NCI-H1436 (cell line): ENCODE measurements at places on chromosomes 3 and 15.

DNA sequence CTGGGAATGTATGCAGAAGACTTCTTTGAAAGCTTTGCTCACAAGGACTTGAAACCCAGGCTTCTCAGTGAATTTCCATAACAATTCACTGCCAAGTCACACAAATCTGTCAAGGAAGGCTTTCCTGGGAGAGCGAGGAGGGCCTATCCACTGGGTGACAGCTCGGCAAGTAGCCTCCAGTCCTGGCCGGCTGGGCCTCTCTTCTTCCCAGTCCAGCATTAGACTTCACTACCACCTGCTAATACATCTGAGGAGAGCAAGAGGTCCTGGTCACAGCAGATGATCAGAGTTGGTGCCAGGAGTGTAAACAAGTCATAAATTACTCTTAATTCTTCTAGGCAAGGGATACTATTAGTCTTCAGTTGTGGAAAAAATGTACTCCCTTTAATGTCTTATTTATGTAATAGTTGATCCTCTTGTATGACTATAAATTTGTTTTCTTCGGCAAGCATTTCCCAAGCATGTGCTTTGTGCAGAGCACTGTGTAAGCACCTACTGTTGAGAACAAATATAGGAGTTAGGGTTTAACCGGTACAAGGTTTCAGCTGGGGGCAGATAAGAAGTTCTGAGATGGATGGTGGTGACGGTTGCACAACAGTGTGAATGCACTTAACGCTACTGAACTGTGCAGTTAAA, 162.9 kb downstream of the VGLL4 start:
- no peak for DNase-seq

- no peak for DNase-seq
Measured at GRCh38 chr15:49024840-49025239, 21.4 kb downstream of the SECISBP2L start.

DNA sequence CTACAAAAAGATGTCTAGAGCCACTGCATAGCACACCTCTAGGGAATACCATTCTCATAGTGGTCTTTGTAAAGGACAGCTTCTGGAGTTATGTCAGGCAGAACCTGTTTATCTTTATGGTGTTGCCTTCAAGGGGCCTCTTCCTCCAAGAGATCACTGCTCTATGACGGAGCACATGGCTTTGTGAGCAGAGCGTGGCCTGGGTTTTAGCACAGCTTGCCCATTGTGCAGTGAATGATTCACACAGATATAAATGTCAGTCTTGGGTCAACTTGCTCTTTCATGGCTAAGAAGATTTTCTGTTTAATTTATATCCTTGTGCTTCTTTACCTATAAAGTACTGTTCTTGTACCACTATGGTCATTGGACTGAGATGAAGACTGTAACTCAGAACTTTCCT, 41.5 kb upstream of the RBMS3 start:
- no peak for DNase-seq

DNA sequence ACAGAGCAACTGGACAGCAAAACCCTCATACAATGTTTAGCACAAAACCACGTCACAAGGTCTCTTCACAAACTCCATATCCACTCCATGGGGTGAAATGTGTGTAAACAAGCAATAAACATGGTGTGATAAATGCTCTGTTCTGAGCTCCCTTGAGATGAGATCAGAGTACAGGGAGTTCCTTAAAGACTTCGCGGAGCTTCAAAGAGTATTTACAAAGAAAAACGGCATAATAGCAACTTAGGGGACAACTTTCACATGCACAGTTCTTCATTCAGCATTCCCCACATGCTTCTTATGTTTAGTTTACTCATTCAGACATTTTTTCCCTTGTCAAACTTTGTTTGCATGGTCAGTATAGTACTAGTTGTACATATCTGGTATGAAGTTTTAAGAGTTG, 52.5 kb upstream of the SUCLG2 start:
- no peak for DNase-seq

- no peak for DNase-seq
Measured at GRCh38 chr3:113304102-113304501, 92.7 kb downstream of the BOC start.

- no peak for DNase-seq
Measured at GRCh38 chr3:43221076-43221475, 65.3 kb upstream of the SNRK start.

GRCh38 chr3:190617185-190617584, 103.3 kb downstream of the IL1RAP start:
- DNase-seq: no peak

DNA sequence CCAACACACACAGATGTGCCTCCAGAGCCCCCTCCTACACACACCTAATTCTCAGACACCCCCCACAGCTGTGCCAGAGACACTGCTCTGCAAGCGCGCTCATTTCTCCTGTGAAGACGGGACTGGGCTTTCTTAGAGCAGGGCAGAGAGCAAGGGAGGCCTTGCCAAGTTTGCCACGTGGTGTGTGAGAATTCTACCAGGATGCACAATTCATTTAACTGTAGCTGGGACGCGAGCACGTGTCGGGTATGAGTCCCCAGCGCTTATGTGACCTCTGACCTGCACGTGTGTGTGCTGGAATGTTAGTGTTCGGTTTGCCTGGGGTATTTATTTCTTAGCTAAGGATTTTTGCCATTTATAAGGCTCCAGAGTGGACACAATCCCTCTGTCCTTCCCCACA, 37.0 kb downstream of the FEM1B start:
- DNase-seq: no peak
